ENCODE measurements at places on chromosomes 13 and 19.

- no peak for DNase-seq
These were observed 324.9 kb upstream of the SGCG start for GRCh38 chr13:22855926-22856325.

- DNase-seq, result peak; percentile 12
These were observed 187.2 kb downstream of the EFNB2 start for GRCh38 chr13:106348075-106348840.

DNA sequence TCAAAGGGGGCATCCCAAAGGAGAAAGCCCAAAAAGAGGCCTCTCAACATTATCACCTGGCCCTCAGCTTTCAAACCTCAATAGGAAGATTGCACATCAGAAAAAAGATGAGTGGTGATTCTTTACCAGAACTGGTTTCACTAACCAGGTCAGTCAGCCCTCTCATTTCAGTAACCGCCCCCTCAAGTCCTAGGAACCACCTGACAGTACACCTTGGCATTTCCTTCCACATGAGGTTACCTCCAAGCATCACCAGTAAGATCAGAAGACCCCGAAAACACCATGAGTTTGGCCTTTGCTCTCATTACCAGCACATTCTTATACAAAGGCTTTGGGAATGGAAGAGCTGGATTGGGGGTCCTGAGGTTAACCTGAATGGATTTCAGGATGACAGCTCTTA is 200.5 kb downstream of the SUCLA2 start:
- DNase-seq, result no peak

DNA sequence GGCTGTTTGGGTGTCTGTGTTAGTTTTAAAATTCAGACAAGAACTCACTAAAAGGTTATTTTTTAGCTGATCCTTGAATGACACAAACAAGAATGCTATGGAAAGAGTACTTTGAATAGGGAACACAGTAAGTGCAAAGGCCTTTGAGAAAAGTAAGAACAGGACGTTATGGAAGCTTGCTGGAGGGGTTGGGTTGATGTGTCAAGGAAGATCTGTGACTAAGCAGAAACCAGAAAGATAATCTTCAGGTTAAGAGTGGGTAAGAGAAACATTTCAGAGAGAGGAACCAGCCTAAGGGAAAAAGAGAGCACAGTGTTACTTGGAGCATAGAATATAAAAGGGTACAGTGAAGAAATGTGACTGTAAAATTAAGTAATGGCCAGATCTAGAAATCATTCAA is 41.2 kb upstream of the TRPC4 start:
- DNase-seq, result no peak

DNA sequence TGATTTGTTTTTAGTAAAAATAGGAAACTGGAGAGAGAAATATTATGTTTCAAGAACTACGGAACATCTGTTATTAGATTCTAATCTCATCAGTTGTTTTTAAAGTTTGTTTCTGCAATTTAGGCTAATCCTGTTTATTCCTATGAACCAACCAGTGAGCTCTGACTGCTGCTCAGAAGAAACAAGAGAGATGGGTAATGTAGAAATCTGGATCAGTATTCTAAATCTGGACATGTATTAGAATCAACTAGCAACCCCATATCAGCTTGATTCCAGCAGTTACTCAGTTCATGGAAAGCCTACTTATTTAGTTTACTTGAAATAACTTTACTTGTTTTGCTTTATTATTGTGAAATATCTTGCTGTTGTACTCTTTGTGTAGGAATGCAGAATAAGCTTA is 115.2 kb downstream of the TNFRSF19 start:
- no peak for DNase-seq

DNA sequence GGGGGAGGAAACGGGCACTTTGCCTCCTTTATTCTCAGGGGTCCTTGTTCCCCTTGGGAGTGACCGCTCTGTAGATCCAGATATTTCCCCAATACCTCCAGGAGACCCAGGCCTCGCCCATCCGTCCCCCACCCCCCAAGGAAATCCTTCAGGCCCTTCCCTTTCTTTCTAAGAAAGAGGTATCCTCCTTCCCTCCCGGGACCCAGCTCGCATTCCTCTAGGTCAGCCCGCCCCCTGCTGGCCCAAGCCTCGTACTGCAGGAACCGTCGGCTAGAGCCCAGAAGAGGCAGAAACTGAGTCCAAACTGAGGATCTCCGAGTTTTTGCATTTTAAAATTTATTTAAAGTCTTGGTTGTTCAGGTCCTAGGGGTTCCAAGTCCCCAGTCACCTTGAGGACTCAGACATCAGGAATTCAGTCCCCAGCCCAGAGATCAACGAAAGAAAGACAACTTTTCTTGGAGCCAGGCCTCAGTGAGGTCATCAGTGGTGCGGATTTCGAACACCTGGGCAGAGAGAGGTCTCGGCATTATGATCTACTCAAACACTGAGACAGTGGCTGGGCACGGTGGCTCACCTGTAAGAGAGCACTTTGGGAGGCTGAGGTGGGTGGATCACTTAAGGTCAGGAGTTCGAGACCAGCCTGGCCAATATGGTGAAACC is 7.5 kb upstream of the LRFN1 start:
- peak; percentile 45 for DNase-seq

DNA sequence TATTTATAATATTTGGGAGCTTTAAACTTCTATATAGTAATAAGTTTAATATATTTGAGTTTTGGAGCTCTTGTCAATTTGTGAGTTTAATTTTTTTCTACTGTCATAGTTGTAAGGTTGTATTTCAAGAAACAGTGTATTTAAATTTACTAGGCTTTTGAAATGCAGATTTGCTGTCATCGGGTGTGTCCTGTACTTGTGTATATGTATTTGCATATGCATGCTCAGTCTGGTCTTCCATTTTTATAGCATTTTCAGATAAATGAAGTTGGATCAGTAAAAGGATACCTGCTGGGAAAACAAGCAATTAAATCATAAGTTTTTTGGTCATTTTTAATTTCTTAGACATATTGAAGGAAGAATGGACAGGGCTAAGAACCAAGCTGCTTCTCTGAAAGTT is 33.1 kb downstream of the SLAIN1 start:
- no peak for DNase-seq

GRCh38 chr13:96822895-96823294 is 171.4 kb downstream of the OXGR1 start:
- no peak for DNase-seq

GRCh38 chr13:104949840-104950740 is 1585.4 kb downstream of the EFNB2 start:
- DNase-seq, result no peak

DNA sequence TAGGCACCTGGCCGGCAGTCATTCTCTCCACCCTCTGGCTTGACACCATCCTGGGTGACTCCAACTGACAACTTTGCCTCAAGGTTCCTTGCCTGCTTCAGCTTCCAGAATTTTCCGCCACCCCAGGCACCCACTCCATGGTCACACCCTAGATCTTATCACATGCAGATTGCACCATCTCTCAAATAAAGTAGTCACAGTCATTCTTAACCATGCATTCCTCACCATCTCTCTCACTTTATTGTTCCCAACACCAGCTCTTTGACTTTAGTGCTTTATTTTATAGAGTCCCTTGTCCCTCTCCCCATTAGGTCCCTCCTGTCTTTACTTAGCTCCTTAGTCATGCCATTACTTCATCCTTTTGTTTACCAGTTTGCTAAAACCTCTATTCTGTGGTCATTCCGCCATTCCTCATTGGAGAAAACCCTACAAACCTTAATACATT is 351.7 kb downstream of the SPRY2 start:
- no peak for DNase-seq

GRCh38 chr13:35598233-35598632 is 121.7 kb upstream of the MAB21L1 start:
- DNase-seq, result no peak

- DNase-seq, result no peak
These were observed 33.1 kb upstream of the ZNF331 start for GRCh38 chr19:53504885-53505284.

GRCh38 chr13:19676168-19676567 is 42.7 kb downstream of the MPHOSPH8 start:
- no peak for DNase-seq

DNA sequence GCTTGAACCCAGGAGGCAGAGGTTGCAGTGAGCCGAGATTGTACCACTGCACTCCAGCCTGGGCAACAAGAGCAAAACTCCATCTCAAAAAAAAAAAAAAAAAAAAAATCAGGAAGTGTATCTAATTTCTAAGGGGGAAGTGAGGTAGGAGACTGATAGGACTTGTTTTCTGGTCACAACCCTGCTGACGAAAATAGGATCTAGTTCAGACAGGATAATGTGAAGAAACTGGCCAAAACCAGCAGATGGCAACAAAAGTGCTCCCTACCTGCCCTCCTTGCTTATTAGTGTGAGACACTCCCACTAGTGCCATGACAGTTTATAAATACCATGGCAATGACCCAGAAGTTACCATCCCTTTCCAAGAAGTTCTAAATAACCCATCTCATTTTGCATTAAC is 36.0 kb upstream of the KPNA3 start:
- DNase-seq, result no peak

DNA sequence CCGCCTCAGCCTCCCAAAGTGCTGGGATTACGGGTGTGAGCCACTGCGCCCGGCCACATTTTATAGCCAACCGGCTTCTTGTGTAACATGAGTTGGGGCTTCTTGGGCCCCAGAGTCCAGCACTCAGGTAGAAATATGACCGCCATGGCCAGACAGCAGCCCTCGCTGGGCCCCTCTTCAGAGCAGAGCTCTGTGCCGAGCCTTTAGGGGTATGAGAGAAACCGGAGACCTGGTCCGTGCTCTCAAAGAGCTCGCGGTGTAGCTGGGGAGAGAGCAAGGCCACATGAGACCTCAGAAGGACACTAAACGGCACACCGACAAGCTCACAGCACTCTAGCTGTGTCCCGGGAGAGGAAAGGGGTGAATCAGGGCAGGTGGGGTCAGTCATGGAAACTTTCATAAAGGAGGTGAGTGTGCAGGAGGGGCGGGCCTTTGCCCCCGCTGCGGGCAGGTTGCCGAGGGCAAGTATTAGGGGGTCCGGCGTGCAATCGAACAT is 15.8 kb downstream of the ACTN4 start:
- DNase-seq, result no peak

- DNase-seq, result no peak
These were observed 55.0 kb upstream of the MAB21L1 start for GRCh38 chr13:35531526-35531925.

GRCh38 chr19:12766051-12766521 is 9.3 kb downstream of the HOOK2 start:
- DNase-seq, result no peak

- peak; percentile 3 for DNase-seq
These were observed 1.8 kb upstream of the CEACAM8 start for GRCh38 chr19:42596391-42597072.

DNA sequence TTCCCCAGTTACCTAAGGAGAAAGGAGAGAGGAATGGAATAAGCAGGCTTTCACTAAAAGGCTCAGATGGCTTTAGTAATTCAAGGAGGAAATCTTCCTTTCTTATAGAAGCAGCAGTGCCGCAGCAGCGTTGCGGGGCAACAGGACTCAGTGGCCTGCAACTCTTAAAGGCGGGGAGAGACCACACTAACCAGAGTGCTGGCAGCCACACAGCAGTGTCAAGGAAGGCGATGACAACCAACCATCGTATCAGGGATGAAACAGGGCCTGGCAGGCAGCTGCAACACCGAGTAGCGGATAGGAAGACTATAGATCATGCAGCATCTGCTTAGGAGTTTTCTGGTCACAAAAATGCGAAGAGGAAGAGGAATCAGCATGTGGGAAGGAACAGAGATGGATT is 106.0 kb downstream of the ERCC5 start:
- no peak for DNase-seq

GRCh38 chr13:95880331-95880730 is 172.9 kb downstream of the UGGT2 start:
- DNase-seq, result no peak

GRCh38 chr13:77048681-77049080 is 21.7 kb upstream of the FBXL3 start:
- no peak for DNase-seq

DNA sequence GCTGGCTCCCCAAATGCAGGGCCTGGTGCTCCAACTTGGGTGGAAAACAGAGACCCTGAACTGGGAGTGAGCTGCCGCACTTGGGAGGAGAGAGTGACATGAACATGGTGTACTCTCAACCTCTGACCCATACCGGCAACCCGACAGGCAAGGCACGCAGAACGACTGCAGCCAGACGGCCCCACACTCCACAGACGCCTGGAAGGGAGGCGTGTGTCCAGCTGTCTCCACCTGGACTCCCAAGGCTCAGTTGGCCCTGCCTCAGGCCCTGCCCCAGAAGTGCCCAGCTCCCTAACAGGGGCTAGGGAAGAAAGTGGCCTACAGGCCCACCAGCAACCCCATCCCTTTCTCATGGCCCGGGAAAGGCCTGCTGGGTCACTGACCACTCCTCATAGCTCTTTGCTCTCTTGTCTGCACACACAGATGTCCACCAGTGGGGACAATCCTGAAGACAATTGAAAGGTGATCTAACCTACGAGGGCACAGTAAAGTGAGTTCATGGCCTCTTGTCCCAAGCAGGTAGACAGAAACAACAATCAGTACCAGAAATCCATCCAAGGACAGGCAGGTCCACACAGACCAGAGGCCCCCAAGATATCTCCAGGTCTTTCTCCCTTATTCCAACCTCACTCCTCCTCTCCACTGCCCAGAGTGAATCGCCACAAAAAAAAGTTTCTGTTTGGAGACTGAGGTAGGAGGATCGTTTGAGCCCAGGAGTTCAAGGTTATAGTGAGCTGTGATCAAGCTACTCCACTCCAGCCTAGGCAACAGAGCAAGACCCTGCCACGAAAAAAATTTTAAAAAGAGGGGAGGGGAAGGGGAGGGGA is 28.2 kb downstream of the ELL start:
- DNase-seq, result no peak

DNA sequence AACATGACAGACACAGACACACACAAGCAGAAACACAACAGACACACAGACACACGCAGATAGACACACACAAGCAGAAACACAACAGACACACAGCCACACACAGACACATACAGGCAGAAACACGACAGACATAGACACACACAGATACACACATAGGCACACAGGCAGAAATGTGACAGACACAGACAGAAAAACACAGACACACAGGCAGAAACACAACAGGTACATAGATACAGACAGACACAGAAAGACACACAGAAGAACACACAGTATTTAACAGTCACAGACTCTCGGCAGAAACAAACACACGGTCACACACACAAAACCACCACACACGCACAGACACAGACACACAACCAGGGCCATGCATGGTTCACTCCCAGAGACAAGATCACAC is 905 bp downstream of the TBXA2R start:
- DNase-seq, result peak; percentile 3

GRCh38 chr13:94859278-94859691 is 146.9 kb upstream of the SOX21 start:
- no peak for DNase-seq

- no peak for DNase-seq
These were observed 111.3 kb downstream of the ZDHHC20 start for GRCh38 chr13:21347753-21348318.

DNA sequence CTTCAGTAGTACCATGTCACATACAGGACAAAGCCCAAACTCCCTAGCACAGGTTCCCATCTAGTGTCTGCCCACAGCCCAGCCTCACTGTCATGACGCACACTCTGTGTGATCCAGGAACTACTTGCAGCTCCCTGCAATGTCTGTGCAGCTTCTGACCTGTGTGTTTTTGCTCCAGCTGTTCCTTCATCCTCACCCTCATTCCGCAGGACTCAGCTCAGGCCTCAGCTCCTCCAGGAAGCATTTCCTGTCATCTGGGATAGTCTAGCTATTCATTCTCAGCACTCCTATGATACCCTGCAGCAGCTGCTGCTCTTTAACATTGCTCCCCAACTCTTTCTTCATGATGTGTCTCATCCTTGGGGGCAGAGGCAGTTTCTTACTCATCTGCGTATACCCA is 56.1 kb downstream of the ENOX1 start:
- no peak for DNase-seq

- no peak for DNase-seq
These were observed at the start of gene FGF14 for GRCh38 chr13:102401766-102402165. TSS of gene FGF14 (minus strand) at chr13:102402048.

Measured in DMS79 treated with DMSO at 0.1 percent for 48 hours (cell line).